Type B pancreatic cell (in vitro differentiated cells): ENCODE measurements at places on chromosomes 7 and 10. TPM values are rescaled to one million over a fixed set of nuclear protein-coding genes. Genes with fewer than 3 reads are reported as not detected.

Gene UPK3BL1
- 53.3 and 77.1 TPM in 2 replicates for total RNA-seq

Gene GHRHR
- total RNA-seq, result not detected in 2 replicates

Gene ADAM12
- total RNA-seq, result 5.2 and 31.6 TPM in 2 replicates

Gene POLR2J2
- total RNA-seq, result 6.8 and 9.4 TPM in 2 replicates

Gene DYDC2
- 1.1 TPM in 1 of 2 replicates, not detected in the other for total RNA-seq

Gene CRYGN
- 0.67 and 1.3 TPM in 2 replicates for total RNA-seq

- DNase-seq, result no peak
Measured at GRCh38 chr10:37952926-37953325, 23.5 kb downstream of the ZNF25 start.

DNA sequence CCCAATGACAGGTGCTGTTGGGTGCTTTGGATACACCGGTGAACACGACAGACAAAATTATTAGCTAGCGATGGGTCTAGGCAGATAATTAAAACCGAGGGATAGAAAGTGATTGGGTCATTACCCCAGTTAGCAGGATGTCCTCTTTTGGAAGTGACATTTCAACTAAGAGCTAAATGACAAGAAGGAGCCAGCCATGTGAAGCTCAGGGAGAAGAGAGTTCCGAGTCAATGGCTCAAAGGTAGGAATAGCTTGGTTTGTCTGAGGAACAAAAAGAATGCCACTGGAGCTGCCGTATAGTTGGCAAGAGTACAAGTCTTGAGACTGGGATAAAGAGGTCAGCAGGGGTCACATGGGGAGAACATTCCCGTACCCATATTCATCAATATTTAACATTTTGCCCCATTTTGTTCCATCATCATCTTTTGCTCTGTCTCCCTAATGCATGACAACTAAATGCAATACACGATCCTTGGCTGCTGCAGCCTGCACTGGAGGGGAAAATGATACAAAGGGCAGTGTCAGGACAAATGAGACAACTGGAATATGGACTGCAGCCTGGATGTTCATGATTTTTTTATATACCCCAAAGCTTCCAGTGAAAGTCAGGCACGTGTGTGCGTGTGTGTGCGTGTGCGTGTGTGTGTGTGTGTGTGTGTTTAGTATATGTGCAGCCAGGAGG is 115.7 kb downstream of the ICA1 start:
- DNase-seq, result no peak

DNA sequence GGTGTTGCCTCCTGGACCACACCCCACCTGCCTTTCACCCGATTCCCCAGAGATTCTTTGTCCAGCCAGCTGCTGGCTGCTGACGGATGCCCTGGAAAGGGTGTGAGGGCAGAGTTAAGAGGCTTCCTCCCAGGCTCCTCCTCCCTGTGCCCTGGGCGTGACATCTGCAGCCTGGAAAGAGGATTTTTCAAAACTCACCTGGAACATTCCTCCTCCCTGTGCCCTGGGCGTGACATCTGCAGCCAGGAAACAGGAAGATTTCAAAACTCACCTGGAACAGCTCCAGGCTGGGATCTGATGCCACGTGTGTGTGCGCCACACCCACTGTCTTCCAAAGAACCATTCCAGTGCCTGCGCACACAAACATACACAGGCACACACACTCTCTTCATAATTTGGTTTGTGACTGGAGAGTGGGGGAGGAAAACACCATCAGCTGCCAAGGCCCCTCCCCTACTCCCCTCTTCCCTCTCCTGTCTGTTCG is 5.2 kb downstream of the MARVELD1 start:
- no peak for DNase-seq

DNA sequence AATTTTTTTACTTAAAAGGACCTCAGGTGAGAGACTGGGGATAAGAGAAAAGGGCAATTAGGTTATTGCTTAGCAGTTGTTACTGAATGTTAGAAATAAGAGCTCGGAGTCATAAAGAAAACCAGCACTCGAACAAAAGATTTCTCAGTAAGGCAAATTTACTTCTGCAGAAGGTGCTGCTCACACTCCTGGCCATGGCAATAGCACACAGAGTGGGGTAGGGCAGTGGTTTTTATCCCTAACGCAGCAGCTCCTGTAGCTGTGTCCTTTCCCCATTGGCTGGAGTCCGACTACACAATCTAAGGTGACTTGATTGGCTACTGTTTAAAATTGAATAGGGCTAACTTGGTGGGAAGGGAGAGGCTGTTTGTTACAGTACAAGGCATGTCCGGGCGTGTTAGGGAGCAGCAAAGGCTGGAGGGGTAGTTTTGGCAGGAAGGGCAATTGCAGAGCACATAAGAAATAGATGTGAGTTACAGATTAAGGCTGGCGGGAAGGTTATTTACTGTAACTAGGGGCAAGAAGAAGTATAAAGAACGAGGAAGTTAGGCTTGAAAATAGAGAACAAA is 112.1 kb downstream of the AKR1D1 start:
- DNase-seq, result no peak

DNA sequence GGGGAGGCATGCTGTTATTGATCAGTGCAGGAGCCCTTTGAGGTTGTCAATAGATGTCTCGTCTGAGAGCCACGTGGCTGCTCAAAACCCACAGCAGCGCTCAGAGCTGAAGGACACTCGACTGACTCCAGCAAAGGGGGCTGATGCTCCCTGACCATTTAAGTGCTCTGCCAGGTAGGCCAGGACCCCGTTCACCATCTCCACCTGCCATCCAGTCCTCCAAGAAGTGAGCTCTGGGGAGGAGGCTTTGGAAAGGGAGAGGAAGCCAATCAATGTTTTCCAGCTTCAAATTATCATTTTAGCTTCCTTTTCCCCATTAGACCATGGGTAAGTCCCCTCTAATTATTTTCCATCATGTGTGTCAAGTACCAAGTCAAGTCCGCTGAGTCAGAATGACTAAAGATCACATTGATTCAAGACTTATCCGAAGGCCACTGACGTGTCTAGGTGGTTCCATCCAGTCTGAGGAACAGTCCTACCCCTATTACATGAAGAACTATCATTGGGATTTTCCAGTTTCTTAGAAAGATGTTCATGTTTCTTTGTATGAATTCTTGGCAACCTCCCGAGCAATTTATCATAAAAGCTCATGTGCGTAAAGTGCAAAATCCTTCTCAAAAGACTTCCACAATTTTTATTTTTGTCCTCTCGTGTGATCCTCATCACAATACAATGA is 302.6 kb upstream of the LYZL1 start:
- DNase-seq, result no peak

- DNase-seq, result no peak
Measured at GRCh38 chr7:220151-220841, 27.9 kb downstream of the FAM20C start.

DNA sequence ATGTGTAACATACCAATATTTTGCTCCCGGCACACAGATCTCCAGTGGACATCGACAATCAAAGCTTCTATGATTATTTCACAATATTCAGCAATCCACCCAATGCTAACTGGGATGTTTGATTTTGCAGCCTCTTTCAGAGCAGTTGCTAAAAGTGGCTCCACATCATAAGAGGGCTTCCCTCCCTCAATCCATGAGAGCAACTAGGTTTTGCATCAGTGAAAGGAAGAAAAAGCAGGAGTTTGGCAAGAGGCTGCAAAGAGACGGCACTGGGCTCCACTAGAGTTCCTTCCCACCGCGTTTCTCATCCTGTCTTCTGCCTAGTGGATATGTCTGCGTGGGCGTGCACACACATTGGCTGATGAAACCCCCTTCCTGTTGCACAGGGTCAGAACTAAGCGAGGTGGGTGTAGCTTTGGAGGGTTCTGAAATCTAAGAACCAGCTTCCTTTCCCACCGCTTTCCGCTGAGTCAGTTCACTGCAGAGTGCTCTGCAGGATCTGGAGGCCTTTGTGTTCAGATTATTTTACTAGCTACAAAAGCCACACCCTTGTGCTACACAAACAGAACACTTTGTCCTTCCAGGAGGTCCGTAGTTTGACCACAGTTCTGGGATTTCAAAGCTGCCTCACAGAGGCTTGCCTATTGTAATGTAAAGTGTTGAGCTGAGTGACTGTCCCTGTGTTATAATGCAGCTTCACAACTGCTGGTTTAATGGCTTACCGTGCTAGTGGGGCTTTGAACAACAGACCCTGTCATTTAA is 28.1 kb downstream of the ARL4A start:
- DNase-seq, result no peak

GRCh38 chr7:122535086-122535485 is 163.8 kb downstream of the RNF133 start:
- no peak for DNase-seq

- DNase-seq, result no peak
Measured at GRCh38 chr10:122350893-122351292, 23.6 kb upstream of the PLEKHA1 start.

- DNase-seq, result peak; percentile 88
Measured at GRCh38 chr10:102729029-102730026, 14.4 kb upstream of the WBP1L start.

GRCh38 chr10:77359950-77360520 is 277.6 kb downstream of the KCNMA1 start:
- DNase-seq, result no peak
